Stimulated activated CD4-positive, alpha-beta T cell treated with anti-CD3 and anti-CD28 coated beads, Interleukin-4, amount 100 ng/mL, for 1 hour (primary cell): ENCODE measurements at places on chromosomes 1 and 21.

GRCh38 chr1:193264313-193265065 lies 78.1 kb upstream of the B3GALT2 start:
- DNase-seq = no peak

GRCh38 chr1:24410750-24411149 lies 2.8 kb downstream of the STPG1 start:
- DNase-seq = no peak

- no peak for DNase-seq
These were observed 39.2 kb downstream of the CD2 start for GRCh38 chr1:116793357-116793935.

DNA sequence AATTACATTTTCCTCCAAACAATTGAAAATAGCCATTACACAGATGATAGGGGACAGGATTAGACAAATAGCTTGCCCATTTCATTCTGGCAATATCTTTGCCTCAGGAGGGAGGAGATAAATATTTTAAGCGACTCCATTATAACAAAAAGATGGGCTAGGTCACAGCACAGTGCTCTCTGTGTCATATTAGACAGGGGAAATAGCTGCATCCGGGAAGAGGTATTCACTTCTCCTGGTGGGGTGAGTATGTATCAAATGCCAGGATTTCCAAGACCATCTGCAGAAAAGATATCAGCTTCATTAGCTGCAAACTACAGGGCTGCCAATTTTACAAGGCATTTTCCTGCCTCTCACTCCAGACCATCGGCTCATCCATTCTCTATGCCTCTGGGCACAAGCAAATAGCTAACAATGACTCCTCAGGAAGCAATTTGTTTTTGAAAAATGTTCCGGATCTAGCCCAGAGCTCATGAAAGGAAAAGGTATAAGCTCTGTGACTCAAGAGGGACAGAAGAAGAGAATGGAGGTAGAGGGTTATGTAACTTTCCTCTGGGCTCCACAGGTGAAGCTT lies 41.9 kb upstream of the ANGPTL7 start:
- no peak for DNase-seq

DNA sequence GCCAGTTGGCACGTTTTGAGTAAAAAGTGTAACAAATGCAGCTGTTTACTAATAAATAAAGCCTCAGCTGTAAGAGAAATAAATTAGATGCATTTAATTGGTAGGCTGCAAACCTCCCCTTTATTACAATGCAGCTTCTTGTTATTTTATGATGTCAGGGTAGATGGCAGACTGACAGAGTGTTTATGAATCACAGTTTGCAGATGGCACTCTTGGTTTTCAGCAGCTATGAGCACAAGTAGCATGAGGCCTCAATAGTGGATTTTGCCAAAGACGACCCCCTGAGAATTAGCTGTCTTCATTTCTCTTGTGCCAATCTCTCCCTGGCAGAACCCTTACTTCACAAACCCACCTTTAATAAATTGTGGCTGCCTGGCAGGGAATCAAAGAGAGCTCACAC lies 161.2 kb upstream of the C1orf87 start:
- no peak for DNase-seq

DNA sequence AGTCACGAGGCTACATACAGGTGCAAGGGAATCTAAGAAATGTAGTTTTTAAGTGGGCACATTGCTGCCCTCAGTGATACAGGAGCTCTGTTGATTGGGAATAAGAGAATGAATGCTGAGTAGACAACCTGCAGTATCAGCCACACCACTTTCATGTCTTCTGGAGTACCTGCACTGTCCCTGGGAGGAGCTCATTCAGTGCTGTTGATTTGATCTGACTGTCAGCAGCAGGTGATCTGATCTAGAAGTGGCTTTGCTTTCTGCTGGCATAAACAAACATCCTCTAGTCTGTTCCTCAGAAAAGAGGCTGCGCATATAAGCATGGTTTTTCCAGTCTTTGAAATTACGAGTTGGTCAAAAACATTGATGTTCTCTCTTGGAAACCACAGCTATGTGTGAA lies 35.5 kb upstream of the LRRC52 start:
- no peak for DNase-seq

DNA sequence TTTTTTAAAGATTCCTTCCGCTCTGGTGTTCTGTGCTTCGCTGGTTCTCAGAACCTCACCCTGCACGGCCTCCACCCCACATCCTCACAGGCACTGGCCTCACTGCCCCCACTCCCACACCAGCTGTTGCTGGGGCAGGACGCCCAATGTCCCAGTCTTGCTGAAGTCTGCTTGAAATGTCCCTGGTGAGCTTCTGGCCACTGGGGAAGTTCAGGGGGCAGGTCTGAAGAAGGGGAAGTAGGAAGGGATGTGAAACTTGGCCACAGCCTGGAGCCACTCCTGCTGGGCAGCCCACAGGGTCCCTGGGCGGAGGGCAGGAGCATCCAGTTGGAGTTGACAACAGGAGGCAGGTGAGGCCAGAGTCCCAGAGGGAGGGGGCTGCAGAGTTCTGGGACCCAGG lies at the start of gene C1QA:
Gene C1QA, plus strand, starts transcription at position 276 of the 400 bp plus-strand sequence. CDS start 989 bp downstream, outside the sequence.
- no peak for DNase-seq

DNA sequence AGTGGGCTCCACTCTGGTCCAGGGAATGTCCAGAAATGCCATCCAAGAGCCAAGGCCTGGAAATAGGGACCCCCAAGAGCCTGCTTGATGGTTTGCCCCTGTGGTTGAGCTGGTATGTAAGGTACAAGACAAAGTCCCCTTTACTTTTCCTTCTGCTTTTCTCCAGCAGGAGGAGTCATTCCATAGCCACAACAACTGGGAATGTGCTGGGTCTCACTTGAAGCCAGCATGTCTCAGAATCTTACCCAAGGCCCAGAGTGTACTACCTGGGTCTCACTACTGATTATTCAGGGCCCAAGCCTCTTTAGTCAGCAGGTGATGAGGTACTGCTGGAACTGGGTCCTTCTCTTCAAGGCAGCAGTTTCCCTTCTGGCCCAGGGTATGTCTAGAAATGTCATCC lies 62.1 kb upstream of the CD55 start:
- no peak for DNase-seq

DNA sequence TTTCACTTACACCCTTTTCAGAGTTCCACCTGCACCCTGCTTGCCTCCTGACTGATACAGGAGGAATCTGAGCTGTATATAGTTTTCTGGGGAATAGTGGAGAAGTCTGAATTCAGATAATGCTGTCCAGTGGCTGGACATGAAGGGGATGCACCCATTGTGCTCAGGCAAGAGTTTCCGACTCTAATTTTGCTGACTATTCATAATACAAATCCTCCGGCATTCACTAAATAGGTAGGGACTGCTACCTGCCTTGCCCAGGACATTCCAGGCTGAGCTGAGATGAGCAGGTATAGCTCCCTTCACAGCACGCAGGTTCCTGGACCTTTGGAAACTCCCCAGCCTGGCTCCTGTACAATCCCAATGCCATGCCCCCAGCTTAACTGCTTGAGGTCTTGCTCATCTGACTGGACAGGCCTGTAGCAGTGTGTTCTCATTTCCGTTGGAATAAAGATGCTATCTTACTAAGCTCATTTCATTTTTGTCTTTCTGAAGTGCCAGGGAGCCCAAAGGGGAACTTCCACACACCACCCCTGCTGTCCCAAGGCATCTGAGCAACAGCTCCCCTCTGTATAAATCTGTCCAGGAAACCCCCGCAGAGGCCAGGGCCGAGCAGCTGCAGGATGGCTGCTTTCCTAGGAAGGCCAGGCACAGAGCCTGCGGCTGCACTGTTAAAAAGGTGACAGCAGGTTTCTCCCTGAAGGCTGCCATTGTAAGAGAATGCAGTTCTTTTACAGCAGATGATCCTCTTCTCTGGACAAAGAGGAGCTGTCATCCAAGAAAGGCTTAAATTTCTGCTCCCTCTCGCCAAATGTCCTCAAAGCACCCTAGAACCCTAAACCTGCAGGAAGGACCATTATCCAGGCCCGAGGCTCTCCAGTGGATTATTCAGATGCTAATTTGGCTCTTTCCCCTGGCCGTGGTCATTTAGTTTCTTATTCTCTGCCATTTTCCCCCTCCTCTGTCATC lies 21.7 kb upstream of the VASH2 start:
- DNase-seq = no peak

DNA sequence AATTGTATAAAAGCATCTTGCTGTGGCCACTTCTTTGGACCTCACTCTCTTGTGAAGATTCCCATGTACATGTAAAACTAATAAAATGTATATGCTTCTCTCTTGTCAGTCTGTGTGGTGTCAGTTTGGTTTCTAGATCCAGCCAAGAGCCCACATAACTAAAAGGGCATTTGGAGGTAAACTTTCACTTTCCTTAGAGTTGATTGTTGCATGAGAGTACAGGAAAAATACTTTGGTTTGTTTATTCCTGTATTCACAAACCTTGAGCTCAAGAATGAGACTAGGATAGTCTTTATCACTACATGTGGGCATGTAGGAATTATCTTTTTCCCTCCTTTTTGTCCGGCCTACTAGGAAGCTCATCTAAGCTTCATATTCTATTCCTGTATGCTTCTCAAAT lies 50.9 kb downstream of the KCTD3 start:
- no peak for DNase-seq

GRCh38 chr1:161827786-161828185 lies 61.7 kb downstream of the ATF6 start:
- no peak for DNase-seq

- DNase-seq = no peak
These were observed 437.8 kb downstream of the PTBP2 start for GRCh38 chr1:97159342-97159741.

GRCh38 chr1:26543462-26543861 lies 13.9 kb downstream of the RPS6KA1 start:
- no peak for DNase-seq

- no peak for DNase-seq
These were observed 38.8 kb upstream of the OR2B11 start for GRCh38 chr1:247496581-247497285.

DNA sequence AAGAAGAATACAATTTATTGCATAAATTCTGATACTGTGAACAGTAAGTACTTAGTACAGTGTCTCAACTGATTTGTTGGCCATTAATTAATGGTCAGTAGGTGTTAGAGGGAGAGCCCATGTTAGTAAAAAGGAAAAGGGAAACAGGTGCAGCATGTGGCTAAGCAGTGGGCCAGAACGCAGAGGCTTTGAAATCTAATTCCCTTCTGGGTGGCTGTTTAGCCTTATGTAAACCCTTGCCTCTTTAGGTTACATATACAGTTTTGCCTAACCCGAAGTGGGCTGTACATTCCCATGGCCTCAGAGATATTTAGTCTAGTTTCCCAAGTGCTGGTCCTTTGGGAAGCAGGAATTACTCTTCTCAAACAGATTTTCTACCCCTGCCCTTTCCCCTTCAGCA lies 43.5 kb upstream of the BCL9 start:
- no peak for DNase-seq

GRCh38 chr21:46058431-46059145 lies 39.3 kb upstream of the COL6A2 start:
- no peak for DNase-seq

GRCh38 chr1:209545423-209545822 lies 38.1 kb upstream of the CAMK1G start:
- DNase-seq = no peak

DNA sequence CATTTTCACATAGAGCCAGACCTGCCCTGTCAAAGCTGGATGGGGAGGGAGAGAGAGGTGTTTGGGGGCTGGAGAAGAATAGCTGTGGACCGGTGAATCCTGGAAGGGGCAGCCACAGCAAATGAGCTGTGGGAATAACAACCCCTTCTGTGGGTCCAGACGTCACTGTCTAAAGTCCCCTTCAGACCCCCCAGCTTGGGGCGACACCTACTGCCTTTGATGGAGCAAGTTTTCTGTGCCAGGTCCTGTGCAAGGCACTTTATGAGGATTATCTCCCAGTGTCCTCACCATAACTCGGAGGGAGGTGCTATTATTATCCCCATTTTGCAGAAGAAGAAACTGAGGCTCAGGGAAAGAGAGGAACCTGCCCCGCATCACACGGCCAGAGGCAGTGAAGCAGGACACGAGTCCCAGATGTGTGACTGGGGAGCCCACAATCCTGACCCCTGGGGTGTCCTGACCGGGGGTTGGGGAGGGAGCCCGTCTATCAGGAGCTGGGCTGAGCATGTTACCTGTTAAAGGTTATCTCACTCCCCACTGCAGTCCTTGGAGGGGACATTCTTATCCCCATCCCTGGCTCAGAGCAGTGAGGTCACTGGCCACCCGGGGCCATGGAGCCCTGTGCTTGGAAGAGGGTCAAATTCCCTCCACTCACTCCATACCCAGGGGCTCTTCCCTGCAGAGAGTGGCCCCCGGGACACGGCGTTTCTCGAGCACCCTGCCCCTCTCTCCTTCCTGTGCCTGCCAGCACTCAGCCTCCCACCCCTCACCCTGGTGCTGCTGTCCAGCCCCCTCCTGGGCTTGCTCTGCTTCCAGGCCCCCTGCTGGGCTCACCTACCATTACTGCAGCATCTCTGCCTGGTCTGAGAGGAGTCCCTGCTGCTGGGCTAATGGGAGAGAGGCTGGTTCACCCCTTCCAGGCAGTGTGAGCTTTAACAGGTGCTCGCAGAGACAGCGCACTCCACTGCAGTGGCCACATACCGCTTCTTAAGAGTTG lies 132.9 kb downstream of the PTPRU start:
- DNase-seq = no peak

DNA sequence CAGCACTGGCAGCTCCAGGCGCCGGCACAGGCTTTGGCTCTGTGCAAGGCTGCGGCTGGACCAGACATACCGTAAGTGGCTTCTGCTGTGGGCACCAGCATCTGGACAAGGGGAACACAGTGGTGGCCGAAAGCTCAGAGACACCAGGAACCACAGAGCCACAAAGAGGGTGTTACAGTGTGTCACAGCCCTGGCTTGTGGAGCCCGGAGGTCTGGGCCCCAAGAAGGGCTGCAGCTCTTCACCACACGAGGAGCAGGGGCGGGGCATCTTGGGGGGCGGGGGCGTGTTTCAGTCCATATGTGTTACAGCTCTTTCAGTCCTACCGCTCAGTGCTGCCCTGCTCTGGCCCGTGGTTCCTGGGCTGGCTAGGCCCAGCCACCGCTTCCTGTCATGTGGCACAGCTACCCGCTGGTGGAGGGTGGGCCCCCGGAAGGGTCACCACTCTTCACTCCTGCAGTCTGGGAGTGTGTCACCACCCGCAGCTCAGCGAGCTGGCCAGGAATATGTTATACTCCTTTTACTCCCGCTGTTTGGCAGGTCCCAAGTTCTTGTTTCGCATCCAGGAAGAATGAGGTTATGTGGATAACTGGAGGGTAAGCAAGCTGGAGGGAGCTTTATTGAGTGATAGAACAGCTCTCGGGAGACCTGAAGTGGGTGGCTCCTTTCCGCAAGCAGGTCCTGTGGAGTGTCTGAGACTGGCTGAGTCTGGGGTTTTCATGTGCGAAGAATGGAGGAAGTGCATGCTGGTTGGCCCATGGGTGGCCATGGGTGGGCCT lies 3.3 kb upstream of the LSM10 start:
- DNase-seq = peak; percentile 58

DNA sequence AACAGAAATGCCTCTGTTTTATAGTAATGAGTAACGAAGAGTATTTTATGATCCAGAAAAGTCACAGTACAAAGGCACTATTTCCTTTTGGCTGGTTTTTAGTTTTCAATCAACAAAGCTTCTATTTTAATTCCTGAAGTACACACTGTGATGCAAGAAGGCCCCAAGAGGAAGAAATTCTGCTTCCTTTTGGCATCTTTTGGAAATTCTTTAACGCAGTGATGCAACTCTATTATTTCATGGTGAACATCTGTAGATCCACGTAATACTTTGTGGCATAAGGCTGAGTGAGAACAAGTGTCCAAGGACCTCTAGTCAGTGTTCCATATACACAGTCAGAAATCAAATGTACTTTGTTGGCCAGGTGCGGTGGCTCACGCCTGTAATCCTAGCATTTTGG lies 137.5 kb downstream of the TGFB2 start:
- DNase-seq = no peak
